ENCODE measurements at places on chromosomes 16 and 17. TPM values are rescaled to one million over a fixed set of nuclear protein-coding genes. Genes with fewer than 3 reads are reported as not detected.

The VAT1L gene
- total RNA-seq, result not detected

The MRPL12 gene
- 109 TPM for total RNA-seq

DNA sequence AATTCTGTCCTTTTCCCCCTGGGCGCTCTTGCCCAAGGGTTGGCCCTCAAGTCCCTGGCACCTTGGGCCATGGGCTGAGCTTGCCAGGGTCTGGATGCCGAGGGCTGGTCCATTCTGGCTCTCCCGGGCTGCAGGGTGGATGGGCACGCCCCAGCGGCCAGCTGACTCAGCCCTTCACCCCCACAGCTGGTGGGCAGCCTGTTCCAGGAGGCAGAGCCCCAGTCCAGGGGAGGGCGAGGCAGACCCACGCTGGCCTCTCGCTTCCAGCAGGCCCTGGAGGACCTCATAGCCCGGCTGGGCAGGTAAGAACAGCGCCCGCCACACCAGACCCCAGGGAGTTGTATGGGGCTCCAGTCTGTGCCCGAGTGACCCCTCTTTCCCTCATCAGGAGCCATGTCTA is 15.0 kb downstream of the MYO15B start:
- H3K36me3 ChIP-seq, result no peaks in the 10 kb centered on the region
- H3K4me3 ChIP-seq, result no peak overlapping the region
- DNase-seq, result no peak
- no peaks in the 10 kb centered on the region for H3K4me1 ChIP-seq
- no peak overlapping the region for H3K27ac ChIP-seq

GRCh38 chr17:39972271-39972670 is 8.3 kb upstream of the PSMD3 start:
- DNase-seq, result no peak
- H3K27me3 ChIP-seq, result peaks cover 3% of the 10 kb centered on the region
- H3K27ac ChIP-seq, result peak overlapping the region; percentile 15
- no peak overlapping the region for H3K4me3 ChIP-seq
- H3K36me3 ChIP-seq, result no peaks in the 10 kb centered on the region
- H3K4me1 ChIP-seq, result peaks cover 22% of the 10 kb centered on the region

DNA sequence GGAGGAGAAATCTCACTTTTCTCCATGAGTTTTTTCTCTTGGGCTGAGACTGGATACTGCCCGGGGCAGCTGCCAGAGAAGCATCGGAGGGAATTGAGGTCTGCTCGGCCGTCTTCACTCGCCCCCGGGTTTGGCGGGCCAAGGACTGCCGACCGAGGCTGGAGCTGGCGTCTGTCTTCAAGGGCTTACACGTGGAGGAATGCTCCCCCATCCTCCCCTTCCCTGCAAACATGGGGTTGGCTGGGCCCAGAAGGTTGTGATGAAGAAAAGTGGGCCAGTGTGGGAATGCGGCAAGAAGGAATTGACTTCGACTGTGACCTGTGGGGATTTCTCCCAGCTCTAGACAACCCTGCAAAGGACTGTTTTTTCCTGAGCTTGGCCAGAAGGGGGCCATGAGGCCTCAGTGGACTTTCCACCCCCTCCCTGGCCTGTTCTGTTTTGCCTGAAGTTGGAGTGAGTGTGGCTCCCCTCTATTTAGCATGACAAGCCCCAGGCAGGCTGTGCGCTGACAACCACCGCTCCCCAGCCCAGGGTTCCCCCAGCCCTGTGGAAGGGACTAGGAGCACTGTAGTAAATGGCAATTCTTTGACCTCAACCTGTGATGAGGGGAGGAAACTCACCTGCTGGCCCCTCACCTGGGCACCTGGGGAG is 19.1 kb downstream of the NGFR start:
- no peak for DNase-seq
- peaks cover 11% of the 10 kb centered on the region for H3K27me3 ChIP-seq
- H3K27ac ChIP-seq, result 0 out of 2 replicates have a peak overlapping the region, but pooled peaks have one; percentile 38
- H3K36me3 ChIP-seq, result no peaks in the 10 kb centered on the region
- no peak overlapping the region for H3K4me3 ChIP-seq

DNA sequence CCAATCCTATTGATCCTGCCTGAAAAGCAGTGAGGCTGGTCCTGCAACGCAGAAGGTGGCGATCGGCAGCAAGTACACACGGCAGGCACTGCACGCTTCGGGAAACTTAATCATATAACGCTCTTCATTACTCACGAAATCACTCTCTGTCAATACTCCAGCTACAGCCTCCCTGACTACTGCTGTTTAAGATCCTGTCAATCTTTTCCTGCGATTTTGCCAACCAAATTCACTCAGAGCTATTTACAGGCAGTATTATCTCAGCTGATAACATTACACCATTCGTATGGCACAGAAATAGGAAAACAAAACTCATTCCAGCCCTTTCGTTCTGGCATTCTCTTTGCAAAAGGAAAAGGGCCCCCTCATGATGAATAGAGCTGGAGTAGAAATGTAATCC is 262.4 kb upstream of the CDH8 start:
- H3K36me3 ChIP-seq, result peaks cover 4% of the 10 kb centered on the region
- no peak overlapping the region for H3K4me3 ChIP-seq
- no peaks in the 10 kb centered on the region for H3K4me1 ChIP-seq
- H3K27ac ChIP-seq, result no peak overlapping the region
- no peaks in the 10 kb centered on the region for H3K27me3 ChIP-seq

The EDC4 gene
- 62.0 TPM for total RNA-seq

GRCh38 chr17:67359960-67360791 is 6.2 kb downstream of the PSMD12 start:
- H3K4me3 ChIP-seq, result peak overlapping the region; percentile 17
- 0 out of 2 replicates have a peak overlapping the region, but pooled peaks have one; percentile 42 for H3K27ac ChIP-seq
- peaks cover 62% of the 10 kb centered on the region for H3K4me1 ChIP-seq
- peaks cover 46% of the 10 kb centered on the region for H3K36me3 ChIP-seq
- no peaks in the 10 kb centered on the region for H3K27me3 ChIP-seq

GRCh38 chr17:39753514-39754160 is 15.9 kb downstream of the GRB7 start:
- peak overlapping the region; percentile 29 for H3K27ac ChIP-seq
- no peaks in the 10 kb centered on the region for H3K36me3 ChIP-seq
- peaks cover 29% of the 10 kb centered on the region for H3K27me3 ChIP-seq
- H3K4me1 ChIP-seq, result 0 out of 2 replicates have a peak, but pooled peaks cover 5% of the 10 kb centered on the region
